Smooth muscle cell of the brain vasculature (primary cell): ENCODE measurements at places on chromosomes 12 and 14.

DNA sequence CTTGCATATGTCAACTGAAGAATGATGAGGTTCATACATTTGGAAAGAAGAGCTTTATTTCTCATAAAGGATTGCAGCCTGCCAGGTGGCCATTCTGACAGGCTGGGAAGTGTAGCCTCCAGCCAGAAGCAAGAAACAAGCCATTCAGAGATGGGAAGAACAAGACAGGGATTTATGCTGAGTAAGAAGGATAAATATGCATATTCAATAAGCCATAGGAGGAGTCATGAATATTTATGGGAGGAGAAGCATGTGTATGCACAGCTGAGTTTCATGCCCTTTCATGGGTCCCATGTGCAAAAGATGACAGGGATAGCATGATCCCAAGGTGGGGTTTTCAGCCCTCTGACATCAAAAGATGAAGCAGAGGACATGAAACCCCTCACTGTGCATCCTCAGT lies 269.8 kb downstream of the TMEM132C start:
- DNase-seq, result no peak

GRCh38 chr12:26704214-26704613 lies 128.8 kb downstream of the ITPR2 start:
- no peak for DNase-seq

- no peak for DNase-seq
These were observed 57.5 kb upstream of the TMCC3 start for GRCh38 chr12:94707892-94708291.

DNA sequence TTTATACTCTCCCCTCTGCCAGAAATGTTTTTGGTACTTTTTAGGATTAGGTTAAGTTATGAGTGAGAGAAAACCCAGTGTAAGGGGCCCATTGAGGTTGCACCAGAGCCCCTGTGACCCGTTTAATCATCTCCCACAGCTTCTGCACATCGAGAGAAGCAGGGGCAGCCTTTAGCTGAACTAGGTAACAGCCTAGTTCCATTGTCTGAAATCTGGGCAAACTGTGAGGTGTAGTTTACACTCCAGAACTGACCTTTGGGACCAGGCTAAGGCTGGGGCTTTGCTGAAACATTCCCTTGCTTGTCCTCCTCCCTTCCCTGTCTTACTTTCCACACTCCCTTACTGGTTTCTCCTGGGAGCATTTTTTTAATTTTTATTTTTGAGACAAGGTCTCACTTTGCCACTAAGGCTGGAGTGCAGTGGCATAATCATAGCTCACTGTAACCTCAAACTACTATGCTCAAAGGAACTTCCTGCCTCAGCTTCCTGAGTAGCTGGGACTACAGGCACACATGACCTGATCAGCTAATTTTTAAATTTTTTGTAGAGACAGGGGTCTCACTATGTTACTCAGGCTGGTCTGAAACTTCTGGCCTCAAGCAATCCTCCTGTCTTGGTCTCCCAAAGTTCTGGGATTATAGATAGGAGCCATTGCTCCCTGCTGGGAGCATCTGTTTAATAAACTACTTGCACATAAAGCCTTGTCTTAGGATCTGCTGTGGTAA lies 25.9 kb upstream of the DHRS2 start:
- no peak for DNase-seq

DNA sequence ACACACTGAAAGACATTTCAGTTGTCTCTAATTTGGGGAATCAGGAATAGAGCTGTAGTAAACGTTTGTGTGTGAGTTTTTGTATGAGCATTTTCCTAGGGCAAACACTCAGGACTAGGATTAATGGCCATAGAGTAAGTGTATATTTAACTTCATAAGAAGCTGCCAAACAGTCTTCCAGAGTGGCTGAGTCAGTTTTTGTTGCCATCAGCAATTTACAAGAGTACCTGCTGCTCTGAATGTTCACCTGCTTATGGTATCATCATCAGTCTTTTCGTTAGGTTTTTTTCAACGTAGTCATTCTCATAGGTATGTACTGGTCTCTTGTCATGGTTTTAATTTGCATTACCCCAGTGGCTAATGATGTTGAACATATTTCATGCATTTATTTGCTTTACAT lies 30.6 kb upstream of the TRHDE start:
- no peak for DNase-seq

GRCh38 chr14:68079941-68080697 lies 260.5 kb downstream of the RAD51B start:
- DNase-seq, result no peak

- no peak for DNase-seq
These were observed 223.2 kb upstream of the FAR2 start for GRCh38 chr12:28925719-28926376.

DNA sequence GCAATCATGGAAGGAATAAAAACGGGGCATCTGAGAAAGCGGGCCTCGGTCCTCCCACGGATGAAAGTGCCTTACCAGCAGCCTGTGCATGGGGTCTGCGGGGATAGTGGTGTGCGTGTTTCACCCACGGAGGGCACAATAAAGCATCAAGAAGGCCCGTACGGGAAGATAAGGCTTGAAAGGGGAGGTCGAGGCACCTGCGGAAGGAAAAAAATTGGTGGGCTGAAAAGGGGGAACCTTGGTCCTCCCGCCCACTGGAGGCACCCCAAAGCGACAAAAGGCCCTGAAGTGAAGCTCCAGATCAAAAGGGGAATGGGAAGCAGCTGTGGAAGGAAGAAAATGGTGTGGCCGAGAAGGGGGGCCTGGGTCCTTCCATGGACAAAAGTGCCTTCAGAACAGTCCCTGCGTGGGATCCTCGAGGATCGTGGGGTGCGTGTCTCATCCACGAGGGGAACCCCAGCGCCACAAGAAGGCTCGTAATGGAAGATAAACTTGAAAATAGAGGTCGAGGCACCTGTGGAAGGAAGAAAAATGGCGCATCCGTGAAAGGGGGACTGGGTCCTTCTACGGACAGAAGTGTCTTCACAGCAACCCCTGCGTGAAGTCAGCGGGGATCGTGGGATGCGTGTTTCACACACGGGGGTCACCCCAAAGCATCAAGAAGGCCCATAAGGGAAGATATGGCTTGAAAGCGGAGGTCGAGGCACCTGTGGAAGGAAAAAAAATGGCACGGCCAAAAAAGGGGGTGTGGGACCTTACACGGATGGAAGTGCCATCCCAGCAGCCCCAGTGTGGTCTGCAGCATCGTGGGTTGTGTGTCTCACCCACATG lies 276.9 kb downstream of the ALG10 start:
- DNase-seq, result no peak

DNA sequence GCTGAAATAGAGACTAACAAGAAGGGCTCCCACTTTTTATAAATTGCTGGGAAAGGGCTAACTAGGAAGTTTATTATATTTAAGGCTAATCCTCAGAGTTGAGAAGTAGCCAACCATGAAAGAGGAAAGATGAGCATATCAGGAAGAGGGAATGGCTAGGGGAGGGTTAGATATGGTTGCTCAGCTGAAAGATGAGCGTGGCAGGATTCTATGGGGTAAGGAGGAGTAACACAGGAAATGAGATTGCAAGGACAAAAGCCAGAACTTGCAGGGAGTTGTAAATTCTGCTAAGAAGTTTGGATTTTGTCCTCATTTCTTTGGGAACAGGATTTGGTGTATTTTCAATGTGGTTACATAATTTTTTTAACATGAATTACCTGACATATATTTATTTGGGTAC lies 127.4 kb upstream of the ATP2B1 start:
- DNase-seq, result no peak

- no peak for DNase-seq
These were observed 4.6 kb downstream of the SSH1 start for GRCh38 chr12:108852674-108853309.

DNA sequence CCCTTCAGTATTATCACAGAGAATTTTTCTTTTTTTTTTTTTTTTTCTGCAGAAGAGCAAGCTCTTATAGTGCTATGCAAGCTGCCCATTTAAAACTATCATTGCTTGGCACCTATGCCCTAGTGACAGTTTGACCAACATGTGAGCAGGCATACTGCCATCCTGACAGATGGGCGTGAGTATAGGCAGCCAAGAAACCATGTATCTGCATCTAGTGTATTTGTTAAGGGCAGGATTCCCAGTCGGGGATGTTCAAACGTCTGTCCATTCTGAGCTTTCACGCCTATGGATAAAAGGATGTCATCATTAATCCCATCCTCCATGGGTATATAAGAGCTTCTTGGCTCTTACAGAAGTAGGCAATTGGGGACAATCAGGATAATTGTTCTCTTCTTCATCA lies 8.8 kb downstream of the VRK1 start:
- no peak for DNase-seq

DNA sequence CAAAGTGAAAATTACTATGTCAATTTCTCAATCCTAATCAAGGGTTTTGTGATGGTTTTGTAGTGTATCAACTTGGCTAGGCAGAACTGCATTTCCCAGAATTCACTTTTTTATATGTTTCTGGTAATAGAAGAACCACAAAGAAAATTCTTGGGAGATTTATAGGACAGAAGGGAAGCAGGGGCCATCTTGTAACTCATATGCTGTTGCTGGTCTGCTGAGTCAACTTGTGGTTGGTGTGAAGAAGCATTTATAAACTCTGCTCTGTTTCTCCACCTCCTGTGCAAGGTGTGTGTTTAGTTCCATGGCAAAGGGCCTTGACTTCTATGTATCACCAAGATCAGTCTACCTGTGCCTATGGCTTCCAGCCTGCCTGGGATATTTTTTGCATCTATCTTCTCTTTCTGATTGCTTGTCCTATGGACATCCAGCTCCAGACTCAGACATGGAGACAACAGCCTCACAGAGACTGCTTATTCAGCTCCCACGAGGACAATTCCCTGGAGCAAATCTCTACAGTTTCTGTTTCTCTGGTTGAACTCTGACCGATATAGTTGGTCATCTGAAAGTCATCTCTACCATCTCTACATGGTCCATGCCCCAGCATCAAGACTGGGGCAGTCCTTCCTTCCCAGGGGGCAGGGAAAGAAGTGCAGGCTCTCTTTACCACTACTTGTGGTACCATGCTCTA lies 364.3 kb upstream of the DDHD1 start:
- DNase-seq, result no peak

GRCh38 chr14:101134851-101135433 lies 231.4 kb upstream of the RTL1 start:
- no peak for DNase-seq

DNA sequence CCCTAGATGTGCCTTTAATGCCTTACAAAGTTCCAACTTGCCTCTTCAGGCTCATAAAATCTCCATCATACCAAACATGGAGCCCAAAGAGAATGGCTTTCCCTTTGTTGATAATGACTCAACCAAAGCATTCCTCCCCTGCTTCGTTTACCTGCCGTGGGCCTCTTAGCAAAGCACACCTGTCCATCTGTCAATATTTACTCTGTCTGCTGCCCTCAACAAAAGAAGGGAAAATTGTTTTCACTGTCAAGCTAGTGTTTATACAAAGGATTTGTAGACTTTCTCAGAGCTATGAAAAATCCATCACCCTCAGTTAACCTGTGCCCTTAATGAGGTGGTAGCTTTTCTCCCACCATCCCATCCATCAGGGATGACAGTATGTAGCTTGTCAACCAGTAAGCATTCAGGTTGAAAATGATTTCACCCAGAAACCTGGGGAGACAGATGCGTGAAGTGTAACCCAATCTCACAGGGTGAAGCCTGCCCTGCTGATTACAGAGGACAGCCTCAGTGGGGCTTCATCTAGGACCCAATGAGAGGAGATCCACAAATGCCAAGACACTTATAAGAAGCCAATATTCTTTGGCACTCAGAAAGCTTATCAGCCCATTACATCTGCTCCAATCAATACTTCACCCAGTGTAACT lies 278.1 kb downstream of the NUAK1 start:
- no peak for DNase-seq

GRCh38 chr12:46958599-46959290 lies 120.7 kb upstream of the PCED1B start:
- no peak for DNase-seq

DNA sequence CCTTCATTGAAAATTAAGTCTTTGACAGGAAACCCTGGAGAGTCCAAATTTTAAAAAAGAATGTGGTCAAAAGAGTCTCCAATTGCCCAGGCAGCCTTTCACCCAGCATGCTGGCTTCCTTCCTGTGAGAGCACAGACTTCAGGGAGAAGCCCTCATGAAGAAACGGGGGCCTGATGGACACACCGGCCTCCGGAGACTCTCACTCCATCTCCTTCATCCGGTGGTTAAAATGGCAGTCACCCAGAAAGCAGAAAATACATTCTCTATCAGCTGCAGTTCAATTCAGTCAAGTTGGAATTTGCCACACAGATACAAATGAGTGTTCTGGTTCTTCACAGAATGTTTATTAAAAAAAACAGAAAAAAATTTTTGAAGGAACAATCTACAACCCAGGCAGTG lies 56.5 kb downstream of the CPM start:
- no peak for DNase-seq

DNA sequence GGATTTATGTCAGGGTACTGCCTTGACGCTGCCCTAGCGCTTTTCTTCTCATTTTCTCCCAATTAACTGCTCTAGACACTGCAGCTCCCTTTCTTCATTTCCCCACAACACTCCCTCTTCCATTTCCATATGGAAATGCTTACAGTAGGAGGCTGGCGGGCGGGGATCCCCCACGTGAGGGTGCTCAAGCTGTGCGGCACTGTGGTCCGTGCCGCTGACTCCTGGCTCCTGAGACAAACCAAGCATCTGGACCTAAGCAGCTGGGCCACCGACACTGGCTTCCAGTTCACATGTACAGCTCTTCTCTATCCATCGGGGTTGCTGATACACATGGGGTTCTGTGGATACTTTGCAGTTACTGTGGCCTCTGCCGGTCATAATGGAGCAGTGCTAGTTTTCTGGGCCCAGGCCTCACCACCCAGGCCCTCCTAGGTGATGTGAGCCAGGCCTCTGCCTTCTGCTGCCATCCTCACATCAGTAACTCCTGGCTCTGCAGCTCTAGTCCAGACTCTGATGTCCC lies 20.2 kb downstream of the TCHP start:
- DNase-seq, result no peak

DNA sequence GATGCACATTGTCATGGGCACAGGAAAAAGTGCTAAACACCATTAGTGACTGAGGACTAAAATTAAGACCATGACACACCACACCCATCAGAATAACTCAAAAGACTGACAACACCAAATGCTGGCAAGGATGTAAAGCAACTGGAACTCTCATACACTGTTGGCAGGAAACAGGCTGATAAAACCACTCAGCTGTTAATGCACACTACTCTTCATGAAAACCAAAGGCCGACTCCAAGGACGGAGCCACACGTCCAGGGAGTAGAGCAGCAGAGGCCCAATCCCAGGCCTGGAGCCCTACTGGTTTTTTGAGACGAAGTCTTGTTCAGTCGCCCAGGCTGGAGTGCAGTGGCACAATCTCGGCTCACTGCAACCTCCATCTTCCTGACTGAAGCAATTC lies 6.4 kb downstream of the RAD52 start:
- DNase-seq, result no peak

DNA sequence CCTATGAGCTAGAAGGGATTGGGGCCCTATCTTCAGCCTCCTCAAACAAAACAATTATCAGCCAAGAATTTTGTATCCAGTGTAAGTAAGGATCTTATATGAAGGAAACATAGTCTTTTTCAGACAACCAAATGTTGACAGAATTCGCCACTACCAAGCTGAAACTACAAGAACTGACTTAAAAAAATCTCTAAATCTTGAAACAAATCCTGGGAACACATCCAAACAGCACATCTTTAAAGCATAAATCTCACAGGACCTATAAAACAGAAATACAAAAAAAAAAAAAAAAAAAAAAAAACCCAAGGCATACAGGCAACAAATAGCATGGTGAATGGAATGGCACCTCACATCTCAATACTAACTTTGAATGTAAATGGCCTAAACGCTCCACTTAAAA lies 41.3 kb upstream of the LMNTD1 start:
- no peak for DNase-seq
